Fibroblast of gingiva (primary cell): ENCODE measurements at places on chromosomes 2 and 18.
A peak's percentile ranks its signal among the peaks of the same experiment; 100 is the strongest.

GRCh38 chr2:9948721-9949120, 2.8 kb upstream of the GRHL1 start:
- no peak for DNase-seq

GRCh38 chr2:36487947-36488346, 110.0 kb downstream of the FEZ2 start:
- no peak for DNase-seq

- no peak for DNase-seq
These were observed 34.2 kb upstream of the MARCO start for GRCh38 chr2:118907759-118908158.

- DNase-seq, result peak; percentile 46
These were observed 116.4 kb upstream of the NYAP2 start for GRCh38 chr2:225282858-225283710.

- no peak for DNase-seq
These were observed 24.0 kb downstream of the CFAP210 start for GRCh38 chr2:169670215-169670651.

DNA sequence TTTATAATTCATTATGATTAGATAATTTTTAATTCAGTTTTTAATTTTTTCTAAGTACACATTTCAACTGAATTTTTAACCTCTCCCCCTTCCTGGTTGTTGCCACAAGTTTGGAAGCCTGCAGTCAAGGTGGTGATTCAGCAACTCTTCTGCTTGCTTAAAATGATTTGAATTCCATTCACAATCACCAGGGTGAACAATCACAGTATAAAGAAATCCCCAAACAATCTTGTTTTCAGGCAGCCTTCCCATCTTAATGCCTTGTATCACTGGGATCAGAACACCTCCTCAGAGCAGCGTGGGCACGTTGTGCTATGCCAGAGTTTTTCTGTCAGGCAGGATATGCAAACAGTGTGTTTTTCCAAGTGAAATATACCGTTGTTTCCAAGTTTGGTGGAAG, 46.7 kb upstream of the BARD1 start:
- DNase-seq, result peak; percentile 11

- DNase-seq, result peak; percentile 75
These were observed 23.7 kb downstream of the CRACDL start for GRCh38 chr2:98912221-98912851.

DNA sequence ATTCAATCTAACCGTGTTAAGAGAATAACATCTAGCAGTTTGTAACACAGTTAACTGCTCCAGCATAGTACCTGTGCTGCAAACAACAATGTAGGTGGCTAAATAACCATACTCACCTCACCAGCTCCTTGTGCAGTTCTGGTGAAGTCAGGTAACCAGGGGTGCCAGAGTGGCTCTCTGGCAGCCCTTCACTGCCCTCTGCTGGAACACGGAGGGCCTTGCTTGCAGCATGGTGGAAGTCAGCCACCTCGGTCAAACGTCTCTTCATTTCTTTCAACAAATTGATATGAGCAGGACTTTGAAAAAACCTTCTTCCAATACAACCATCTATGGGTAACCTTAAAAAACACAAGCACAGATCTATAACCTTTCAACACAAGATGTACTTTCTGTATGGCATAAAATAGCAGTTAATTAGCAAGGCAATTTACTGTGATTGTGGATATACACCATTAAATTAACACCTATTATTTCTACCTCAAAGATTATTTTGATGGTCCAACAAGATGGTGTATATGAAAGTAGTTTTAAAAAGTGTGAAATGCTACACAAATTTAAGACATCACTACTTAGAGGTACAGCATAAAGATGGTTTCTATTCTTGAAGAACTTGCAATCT, 56.6 kb downstream of the EPG5 start:
- DNase-seq, result peak; percentile 25

DNA sequence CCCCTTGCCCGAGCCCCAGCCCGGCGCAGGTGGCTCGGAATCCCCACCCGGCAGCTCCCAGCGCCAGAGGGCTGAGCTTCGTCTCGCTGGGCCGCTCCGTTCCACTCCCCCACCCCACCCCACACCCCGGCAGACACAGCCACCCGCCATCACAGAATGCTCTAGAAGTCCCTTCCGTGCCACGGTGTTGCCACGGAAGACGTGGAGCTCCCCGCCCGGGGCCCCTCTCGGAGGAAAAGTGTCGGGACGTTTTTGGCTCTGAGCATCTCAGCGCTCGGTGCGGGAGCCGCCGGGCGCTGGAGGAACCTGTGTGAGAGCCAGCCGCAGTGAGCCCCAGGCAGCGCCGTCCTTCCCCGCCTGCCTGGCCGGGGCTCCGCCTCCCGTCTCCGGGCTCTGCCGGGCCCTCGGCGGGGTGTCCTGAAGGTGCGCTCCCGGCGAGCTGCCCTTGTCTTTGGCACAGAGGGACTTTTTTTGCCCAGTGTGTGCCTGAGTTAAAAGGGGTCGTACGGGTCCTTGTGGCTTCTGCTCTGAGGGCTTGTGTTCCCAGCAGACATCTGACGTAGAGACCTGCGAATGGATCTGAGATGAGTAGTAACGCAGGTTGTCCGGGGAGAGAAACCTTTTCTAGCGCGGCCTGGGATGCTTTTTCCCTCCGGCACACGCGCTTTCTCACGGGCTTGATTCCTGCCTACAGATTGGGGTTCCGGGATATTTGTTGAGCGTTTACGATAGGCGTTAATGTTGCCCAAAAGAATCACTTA, 1.8 kb downstream of the ZCCHC2 start:
- peak; percentile 24 for DNase-seq

DNA sequence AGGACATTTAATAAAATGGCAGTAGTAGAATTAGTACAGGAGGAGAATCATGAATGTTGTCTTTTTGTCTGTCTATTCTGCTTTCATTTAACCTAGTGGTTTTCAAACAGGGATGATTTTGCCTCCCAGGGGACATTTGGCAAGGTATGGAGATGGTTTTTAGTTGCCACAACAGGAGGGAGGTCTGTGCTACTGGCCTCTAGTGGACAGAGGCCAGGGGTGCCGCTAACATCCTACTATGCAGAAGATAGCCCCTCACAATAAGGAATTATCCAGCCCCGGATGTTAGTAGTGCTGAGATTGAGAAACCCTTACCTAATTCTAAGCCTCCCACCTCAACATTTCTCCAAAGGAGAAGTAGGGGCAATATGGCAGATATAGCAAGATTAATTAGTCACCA, 18.3 kb downstream of the FASTKD2 start:
- no peak for DNase-seq

DNA sequence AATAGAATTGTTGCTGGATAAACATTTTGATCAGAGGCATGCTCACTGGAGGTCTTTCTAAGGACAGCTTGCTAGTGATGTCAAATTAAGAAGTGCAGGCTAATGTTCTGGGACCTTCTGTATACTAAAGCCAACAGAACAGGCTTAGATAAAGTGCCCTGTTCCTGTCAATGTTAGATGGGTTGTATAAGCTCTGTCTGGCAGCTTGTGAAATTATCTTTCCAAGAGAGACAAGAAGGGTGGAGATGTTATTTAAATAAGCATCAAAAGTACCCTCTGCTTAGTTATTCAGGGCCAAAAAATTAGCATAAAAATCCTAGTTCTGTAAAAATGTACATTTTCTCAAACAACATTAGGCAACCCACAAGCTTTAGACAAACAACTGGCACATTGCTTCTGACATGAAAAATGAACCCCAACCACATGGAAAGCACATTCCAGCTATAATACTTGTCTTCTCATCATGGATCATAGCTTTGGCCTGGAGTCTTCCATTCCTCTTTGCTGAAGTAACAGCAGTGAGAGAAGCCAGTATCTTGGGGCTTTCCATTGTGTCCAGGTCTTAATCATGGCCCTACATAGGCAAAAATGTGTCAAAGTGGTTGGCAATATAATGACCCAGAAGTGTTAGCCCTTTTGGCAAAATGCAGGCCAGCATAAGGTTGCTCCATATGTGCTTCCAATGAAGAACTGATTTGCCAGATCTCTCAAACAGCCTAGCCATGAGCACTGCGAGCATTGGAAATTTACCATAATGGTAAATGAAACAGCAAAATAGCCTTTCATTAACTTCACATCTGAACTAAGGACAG, 478.1 kb upstream of the ZNF804A start:
- DNase-seq, result no peak

DNA sequence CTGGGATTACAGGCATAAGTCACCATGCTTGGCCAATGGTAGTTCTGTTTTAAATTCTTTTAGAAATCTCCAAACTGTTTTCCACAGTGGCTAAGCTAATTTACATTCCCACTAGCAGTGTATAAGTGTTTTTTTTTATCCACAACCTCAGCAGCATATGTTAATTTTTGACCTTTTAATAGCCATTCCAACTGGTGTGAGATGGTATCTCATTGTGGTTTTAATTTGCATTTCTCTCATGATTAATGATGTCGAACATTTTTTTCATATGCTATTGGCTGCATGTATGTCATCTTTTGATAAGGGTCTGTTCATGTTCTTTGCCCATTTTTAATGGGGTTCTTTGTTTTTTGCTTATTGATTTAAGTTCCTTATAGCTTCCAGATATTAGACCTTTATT, 20.0 kb downstream of the MOCOS start:
- DNase-seq, result no peak

DNA sequence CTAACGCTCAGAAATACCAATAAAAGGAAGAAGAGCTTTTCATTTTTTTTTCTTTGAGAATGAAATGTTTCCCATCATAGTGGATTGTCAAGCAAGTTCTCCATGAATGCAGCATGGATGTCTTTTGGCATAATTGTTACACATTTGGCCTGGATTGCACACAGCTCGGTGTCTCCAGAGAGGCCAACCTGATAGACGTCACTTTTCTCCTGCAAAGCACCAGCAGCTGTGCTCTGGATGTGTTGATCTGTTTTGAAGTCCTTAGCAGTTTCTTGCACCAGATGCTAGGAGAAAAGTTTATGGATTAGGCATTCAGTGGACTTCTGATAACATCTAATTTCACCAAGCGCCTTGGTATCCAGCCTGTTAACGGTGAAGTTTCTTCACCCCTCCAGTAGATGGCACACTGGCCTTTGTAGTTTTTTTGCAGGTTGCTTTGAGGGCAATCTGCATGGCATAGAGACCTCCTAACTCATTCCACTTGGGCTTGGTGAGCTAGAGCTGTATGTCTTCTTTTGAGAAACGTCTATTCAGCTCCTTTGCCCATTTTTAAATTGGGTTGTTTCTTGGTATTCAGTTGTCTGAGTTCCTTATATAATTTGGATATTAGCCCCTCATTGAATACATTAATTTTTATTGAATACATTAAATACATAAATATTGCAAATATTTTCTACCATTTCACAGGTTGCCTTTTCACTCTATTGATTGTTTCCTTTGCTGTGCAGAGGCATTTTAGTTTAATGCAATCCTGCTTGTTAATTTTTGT, 59.7 kb downstream of the PTH2R start:
- DNase-seq, result no peak

DNA sequence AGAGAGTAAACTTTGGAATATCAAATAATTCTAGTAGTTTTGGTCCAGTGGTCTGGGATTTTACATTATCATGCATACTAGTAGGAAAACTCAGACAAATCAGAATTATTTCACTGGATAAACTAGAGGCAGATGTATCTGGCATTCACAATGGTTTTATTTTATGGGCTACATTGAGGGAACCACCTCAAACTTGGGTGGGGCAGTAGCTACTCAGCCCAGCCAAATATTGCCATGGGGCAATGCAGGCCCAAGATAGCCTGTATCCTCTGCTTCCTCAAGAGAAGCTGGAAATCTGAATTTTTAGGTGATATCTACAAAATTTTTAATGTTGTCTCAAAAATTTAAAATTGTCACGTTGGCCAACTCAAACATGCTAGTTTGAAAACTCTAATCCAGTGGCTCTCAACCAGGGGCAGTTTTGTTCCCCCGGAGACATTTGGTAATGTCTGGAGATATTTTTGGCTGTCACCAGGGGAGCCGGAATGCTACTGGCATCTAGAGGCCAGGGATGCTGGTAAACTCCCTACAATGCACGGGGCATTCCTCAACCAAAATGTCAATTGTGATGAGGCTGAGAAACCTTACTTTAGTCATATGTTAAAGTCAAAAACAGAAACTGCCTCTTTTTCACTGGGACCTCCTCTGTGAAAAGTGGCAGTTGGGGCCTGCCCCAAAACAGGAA, 172.8 kb upstream of the SPRED2 start:
- no peak for DNase-seq

DNA sequence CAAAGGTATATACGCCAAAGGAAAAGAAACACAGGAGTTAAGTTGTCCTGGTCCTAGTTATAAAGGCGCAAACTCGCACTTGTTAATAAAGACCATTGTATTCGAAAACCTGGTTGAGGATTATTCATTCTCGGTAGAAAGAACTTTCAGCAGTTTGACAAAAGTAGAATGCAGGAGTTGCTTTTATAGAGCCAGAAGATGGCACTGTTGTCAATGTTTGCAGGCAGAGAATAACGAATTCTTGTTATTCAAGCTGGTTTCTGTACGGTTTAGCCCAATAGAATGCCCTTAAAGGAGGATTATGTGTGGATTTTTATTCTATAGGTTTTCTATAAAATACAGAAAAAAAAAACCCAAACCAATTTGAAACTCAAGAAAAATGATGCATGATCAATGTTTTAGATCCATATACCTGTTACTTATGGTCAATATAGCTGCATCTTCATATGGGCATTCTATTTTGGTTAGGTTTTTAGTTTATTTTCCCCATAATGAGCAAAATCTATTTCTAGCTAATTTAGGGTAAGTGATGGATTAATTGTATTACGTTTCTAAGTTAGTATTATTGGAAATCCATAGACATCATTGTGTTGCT, 510.3 kb downstream of the PLCL1 start:
- DNase-seq, result peak; percentile 53

GRCh38 chr2:150909613-150910012, 352.1 kb downstream of the RBM43 start:
- DNase-seq, result no peak

DNA sequence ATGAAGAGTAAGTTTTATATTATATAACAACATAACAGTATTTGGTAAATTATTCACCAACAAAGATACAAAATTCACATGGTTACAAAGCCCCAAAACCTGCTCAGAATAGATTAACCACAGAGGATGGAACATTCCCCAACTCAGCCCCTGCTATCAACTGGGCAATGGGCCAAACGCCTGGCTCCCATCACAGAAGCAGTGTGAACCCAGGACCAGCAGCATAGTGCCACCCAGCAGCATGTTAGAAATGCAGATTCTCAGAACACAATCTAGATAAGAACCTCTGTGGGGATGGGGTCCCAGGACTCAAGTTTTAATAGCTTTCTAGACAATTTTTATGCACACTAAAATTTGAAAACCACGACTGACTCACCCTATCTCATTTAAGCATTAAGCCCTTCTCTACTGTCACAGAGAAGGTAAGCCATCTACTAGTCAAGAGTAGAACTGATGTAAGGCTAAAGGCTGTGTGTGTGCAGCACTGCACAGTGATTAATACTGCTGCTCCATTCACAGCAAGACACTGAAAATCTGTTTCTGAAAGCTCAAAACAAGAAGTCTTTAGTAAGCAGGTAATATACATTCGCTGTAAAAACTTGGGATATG, 15.2 kb downstream of the AFG3L2 start:
- DNase-seq, result no peak

GRCh38 chr2:29060441-29060840, 13.9 kb downstream of the PCARE start:
- no peak for DNase-seq

- DNase-seq, result no peak
These were observed 73.0 kb downstream of the NCKAP5 start for GRCh38 chr2:133495226-133495625.

GRCh38 chr2:216428618-216429350, 16.5 kb downstream of the SMARCAL1 start:
- no peak for DNase-seq
